ENCODE measurements at places on chromosomes 7 and 10.

DNA sequence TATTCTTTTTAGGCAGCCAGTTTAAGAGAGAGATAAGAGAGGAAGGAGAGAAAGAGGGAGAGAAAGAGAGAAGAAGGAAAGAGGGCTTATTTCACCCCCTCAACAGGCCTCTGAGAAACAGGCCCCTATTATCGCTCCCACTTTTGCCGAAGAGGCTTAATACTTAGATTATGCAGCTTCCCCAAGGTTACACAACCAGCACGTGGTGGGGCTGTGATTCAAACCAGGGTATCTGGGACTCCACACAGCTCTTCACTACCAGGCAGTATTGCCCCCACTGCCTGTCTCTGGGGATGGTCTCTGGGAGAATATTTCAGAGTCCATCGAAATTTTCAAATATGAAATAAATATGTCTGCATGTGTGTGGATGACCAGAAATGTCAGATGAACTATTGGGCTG is 3.0 kb downstream of the GIMAP1 start:
- DNase-seq: no peak

GRCh38 chr10:14254368-14254767 is 76.4 kb downstream of the FRMD4A start:
- DNase-seq: no peak

GRCh38 chr10:16586358-16587138 is 64.9 kb upstream of the C1QL3 start:
- no peak for DNase-seq

DNA sequence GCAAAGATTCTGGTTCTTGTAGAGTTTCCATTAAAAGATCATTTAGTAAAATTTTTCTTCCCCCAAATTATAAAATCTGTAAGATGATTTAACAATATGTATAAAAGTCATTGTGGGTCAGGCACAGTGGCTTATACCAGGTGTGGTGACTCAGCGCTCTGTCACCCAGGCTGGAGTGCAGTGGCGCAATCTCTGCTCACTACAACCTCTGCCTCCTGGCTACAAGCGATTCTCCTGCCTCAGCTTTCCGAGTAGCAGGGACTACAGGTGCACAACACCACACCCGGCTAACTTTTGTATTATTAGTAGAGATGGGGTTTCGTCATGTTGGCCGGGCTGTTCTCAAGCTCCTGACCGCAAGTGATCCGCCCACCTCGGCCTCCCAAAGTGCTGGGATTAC is 68.0 kb downstream of the SEPTIN14 start:
- DNase-seq: no peak

DNA sequence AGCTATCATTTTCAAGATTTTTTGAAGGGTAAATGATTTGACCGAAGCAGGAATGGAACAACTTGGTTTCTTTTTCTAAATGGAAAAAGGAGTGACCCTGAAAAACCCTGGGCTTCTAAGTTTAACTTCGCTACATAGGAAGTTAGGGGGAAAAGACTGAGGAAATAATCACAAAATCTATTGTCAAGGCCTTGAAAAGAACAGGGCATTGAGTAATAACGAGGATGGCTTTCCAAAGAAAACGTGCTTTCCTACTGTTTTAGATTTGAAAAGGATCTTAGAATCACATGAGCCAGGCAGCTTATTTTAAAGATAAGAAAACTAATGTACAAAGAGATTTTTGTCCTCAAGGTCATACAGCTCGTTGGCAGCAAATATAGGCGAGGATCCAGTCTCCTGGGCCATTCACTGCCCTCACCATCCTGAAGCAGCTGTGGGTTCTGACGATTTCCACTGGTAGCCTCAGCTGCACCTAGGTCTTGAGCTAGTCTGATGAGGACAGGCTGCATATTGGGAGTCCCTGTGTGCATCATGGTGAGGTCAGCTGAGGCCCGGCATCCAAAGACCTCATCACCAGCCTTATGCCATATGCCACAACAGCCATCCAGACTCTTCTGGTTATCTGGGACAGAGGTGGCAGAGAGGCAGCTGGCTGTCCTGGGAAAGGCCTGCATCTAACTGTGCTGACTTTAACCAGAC is 384.7 kb upstream of the NRP1 start:
- no peak for DNase-seq

DNA sequence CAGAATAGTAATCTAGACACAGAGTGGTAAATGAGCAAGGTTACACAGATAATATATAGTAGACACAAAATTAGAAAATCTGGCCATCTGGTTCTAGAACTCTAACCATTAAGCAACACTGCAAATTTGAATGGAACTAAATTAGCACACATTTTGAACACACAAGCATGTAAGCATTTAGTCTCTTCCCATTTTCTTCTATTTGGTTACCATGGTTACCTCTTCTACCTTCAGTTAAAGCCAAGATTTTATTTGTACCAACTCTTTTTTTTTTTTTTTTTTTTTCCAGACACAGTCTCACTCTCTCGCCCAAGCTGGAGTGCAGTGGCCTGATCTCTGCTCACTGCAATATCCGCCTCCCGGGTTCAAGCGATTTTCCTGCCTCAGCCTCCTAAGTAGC is 790.5 kb downstream of the MAGI2 start:
- no peak for DNase-seq

DNA sequence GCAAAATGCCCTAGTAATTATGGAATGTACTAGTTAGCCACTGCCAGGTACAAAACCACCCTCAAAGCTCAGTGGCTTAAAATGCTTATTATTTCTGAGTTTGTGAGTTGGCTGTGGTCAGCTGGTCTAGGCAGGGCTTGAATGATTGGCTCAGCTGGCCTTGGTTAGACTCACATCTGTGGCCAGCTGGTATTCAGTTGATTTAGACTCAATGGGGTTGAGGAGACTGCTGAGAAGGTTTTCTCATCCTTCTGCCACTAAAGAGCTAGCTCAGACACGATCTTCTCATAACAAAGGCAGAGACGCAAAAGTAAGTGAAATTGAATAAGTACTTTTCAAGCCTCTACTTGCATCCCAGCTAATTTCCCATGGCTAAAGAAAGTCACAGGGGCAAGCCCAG is 57.1 kb upstream of the CYP2C18 start:
- no peak for DNase-seq

- DNase-seq: no peak
Observed at GRCh38 chr10:34626158-34626880, 188.8 kb downstream of the PARD3 start.
